ENCODE measurements at places on chromosomes 5 and 9.

DNA sequence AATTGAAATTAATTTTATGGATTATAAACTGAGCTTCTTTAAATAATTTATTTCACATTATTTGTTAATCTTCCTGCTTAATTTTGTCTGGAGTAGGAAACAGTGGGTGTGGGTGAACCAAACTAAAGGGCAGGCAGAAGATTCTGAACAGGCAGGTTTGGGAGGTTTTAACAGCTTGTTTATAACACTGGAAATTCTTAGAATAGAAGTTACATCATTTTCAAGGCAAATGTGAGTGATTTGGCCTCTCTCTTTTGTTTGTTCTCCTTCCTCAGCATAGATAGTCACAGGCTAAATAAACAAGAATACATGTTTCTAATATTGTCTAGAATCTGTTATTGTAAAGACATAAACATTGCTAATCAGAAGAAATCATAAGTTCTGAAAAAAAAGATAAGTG is 970.9 kb upstream of the NUDT12 start:
- DNase-seq: no peak

- no peak for DNase-seq
Observed at GRCh38 chr9:110261632-110262031, 5.3 kb upstream of the TXN start.

GRCh38 chr9:124259158-124259808 is 1.5 kb downstream of the NEK6 start:
- peak; percentile 93 for DNase-seq

DNA sequence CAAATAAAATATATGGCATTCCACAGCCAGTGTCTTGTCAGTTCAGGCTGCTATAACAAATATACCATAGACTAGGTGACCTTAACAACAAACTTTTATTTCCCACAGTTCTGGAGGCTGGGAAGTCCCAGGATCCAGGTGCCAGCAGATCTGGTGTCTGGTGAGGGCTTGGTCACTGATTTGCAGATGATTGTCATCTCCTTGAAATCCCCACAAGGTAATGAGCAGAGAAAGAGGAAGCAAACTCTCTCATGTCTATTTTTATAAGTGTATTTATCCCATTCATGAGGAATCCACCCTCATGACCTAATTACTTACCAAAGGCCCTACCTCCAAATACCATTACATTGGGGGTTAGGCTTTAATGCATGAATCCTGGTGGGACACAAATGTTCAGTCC is 663.2 kb downstream of the TLR4 start:
- DNase-seq: no peak

GRCh38 chr5:14752497-14753071 is 88.1 kb downstream of the OTULIN start:
- DNase-seq: no peak

GRCh38 chr5:109413458-109413857 is 3.7 kb upstream of the PJA2 start:
- no peak for DNase-seq

- DNase-seq: peak; percentile 59
Observed at GRCh38 chr9:135215571-135216161, 128.2 kb downstream of the OLFM1 start.

DNA sequence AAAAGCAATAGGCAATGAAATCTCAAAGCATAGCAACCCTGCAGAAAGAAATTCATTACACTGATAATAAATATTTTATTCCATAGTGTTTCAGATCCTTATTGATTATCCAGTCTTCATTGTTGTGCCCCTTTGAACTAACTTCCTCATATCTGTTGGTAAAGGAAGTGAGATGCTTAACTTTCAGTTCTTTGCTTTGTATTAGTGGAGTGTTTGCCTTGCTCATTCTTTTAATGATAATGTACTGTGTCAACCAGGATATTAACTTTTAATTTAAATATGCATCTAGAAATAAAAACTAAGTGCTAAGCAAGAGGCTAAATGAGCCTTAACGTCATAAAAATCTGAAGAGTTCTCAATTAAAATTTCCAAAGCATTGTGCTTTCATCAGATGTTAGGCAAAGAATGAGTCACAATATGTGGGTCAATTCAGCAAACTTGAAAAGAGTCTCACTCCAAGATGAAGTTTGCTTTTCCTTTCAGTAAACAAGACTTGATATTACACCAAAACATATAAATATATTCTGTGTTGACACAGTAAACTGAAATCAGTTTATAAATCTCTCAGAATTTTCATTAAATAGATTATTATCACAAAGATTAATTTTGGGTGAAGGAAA is 105.9 kb downstream of the GIN1 start:
- DNase-seq: no peak

GRCh38 chr5:170497311-170498038 is 6.3 kb upstream of the KCNIP1 start:
- no peak for DNase-seq

DNA sequence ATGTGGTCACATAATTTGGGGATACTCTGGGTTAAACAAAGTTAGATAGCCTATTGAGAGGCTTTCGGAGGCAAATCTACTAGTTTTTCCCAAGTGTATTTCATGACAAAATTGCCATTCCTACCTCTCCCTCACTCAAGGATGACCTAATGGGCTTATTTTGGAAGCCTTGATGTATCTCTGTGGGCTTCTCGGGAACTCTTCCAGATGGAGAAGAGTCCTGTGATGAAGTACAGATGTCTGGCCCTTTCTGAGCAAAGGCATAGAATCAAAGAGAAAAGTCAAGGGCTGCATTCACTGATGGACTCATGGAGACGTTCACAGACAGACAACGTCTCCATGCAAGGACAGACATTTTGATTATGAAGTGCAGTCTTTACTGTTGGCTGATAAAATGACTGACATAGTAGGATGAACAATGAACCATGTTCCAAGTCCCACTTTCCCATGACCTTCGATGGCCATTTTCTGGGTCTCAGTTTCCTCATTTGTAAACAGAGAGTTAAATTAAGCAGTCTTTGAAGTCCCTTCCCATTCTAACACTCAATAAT is 347.2 kb upstream of the CD180 start:
- DNase-seq: no peak

- DNase-seq: no peak
Observed at GRCh38 chr5:123450114-123450513, 26.9 kb upstream of the CEP120 start.

DNA sequence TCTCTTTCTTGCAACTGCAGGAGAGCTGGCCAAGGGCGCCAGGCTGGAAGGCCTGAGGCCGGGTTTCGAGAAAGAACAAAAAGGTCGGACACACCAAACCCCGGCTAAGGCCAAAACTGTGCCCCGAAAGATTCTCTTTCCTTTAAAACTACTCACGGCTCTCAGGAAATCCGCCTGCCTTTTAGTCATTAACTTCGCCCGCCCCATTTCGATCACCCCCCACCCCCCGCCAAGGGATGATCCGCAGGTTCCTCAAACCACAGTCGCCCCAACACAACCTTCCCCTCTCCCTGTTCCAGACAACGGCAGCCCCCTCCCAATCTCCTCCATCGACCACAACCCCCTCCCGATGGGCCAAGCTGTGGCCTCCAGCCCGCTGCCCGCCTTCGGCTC is 536 bp downstream of the FEM1C start:
- peak; percentile 61 for DNase-seq

DNA sequence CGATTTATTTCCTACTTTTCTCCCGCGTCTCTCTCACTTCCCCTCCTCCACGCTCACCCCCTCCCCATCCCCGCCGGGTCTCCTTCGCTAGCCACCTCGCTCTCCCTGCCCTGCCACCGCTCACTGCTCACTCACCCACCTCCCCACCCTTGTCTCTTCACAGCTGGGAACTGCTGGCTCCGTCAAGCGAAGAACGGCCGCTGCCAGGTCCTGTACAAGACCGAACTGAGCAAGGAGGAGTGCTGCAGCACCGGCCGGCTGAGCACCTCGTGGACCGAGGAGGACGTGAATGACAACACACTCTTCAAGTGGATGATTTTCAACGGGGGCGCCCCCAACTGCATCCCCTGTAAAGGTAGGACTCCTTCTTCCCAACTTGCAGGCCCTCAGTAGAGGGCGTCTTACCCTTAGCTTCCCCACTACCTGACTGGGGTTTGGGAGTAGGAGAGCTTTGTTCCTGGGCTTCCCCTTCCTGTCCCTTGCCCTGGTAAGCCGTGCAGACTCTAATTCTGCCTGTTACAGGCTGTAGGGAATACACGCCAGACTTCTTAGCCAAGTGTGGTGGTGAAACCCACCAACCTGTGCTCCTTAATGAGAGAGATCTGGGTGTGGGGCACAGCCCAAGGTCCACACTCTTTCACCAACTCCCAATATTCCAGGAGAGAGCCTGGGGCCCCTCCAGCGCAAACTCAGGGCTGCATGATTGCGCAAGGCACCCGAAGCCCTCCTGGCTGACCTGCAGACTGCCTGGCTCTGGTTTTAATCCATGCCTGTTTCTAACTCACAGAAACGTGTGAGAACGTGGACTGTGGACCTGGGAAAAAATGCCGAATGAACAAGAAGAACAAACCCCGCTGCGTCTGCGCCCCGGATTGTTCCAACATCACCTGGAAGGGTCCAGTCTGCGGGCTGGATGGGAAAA is 2.5 kb downstream of the FST start:
- DNase-seq: no peak

DNA sequence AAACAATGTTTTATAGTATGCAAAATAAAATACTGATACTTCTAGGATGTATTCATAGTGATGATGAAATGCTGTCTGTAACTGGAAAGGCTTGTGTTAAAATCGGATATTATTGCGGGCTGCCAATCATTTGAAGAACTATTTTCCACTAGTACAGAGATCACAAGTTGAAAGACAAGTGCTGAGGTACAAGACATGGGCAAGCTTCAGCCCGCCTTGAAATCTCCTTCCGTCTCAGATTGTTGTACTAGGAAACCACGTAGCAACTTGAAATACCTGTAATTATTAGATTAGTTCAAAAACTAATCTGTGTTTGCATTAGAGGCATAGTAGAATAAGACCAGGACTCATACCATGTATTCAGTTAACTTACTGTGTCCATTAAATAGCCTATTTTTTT is 218.2 kb downstream of the ARHGEF28 start:
- DNase-seq: no peak

GRCh38 chr5:161400583-161400982 is 145.9 kb downstream of the GABRB2 start:
- no peak for DNase-seq

DNA sequence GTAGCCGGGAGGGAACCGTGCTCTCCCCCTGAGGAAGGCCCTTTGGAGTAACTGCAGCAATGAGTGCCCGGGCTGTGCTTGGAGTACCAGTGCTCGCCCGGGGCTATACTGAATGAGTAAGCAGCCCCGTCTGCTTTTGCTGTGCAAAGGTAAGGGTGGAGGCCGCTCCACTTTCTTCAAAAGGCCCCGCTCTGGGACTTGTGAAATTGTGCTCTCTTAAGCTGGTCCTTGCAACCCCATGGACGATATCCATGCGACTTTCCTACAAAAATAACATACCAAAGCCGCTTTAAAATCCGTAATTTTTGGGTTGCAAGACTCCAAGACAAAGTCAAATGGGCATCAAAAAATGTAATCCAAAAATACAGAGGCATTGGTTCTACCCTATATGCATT is 578 bp upstream of the TNFAIP8 start:
- peak; percentile 94 for DNase-seq

- DNase-seq: no peak
Observed at GRCh38 chr9:129469988-129470316, 150.9 kb downstream of the C9orf50 start.

DNA sequence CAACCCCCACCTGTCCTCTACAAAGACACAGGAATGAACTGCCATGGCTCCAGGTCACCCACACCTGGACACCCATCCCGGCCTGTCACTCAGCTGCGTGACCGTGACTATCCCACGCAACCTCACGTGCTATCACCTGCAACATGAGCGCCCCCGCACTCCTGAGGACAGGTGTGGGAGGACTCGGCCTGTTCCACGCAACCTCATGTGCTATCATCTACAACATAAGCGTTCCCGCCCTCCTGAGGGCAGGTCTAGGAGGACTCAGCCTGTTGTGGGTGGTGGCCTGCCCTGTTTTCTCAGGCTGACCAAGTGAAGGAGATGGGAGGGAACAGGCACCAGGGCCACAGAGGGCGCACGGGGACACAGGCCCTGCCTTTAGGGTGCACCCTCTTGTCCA is 4.1 kb downstream of the QSOX2 start:
- DNase-seq: no peak

DNA sequence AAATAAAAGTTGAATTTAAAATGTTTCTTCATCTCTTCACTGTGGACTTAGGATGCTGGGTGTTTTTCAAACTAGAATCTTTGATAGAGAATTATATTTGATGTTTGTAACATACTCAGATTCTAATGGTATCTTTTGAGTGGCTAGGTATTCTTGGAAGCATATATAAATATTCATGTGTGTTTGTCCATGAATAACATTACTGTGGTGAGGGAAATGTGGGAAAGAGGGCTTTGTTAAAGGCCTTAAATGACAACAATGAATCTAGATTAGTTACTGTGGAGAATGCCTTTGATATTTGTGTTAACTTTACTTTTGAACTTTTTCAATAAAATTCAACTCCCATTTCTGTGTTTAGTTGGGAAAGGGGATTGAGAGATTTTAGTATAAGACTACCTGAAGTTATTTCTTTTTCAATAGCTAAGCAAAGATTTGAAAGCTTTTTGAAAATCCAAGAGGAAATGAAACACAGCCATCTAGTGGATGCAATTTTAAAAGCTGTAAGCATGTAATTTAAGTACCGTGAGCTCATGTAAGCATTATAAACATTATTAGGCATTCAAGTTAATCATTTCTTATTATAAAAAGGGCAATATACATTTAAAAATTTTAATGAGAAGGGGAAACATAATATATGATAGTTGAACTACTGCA is 69.6 kb downstream of the CCDC171 start:
- peak; percentile 13 for DNase-seq

DNA sequence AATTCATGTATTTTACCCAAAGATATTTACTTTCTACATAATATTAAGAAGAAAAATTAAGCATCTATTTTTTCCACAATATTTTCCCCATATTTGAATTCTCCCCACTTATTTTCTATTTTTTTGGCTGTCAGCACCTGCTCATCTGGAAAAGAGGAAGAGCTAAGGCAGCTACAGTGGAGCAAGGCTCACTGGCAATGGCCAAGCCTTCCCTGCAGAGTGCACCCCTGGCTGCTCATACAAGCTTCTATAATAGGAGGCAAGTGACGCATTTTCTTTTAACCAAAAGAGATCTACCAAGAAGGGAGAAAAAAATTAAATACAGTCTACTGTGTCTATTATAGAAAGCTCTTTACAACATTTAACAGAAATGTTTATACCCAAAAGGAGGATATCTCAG is 72.5 kb downstream of the AUH start:
- no peak for DNase-seq

GRCh38 chr5:154487541-154487940 is 9.5 kb upstream of the HAND1 start:
- no peak for DNase-seq

- no peak for DNase-seq
Observed at GRCh38 chr5:170625221-170626165, 121.7 kb downstream of the KCNIP1 start.

GRCh38 chr5:128271859-128272464 is 188.4 kb downstream of the SLC12A2 start:
- DNase-seq: peak; percentile 58

DNA sequence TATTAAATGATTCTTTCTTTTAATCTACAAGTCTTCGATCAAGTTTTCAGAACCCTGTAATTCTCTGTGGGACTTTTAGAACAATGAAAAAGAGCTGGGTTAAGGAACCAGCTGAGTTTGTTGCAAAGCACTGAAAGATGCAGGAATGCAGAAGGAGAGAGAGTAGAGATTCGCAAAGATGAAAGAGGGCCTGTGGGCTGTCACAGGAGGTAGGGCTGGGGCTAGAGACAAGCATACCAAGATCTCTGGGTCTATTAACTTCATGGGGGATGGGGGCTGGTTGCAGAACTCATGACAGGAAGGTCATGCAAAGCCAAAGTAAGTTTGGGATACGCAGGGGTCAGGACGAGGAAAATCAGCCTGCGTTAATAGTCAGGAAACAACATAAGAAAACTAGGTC is 81.8 kb downstream of the LURAP1L start:
- no peak for DNase-seq
